Activated CD4-positive, alpha-beta T cell treated with anti-CD3 and anti-CD28 coated beads, Interleukin-2, amount 10 ng/mL, durations not matched to agents 7 days and 5 days (primary cell): ENCODE measurements at places on chromosomes 7 and 10. TPM values are rescaled to one million over a fixed set of nuclear protein-coding genes. Genes with fewer than 3 reads are reported as not detected.
A peak's percentile ranks its signal among the peaks of the same experiment; 100 is the strongest.

DNA sequence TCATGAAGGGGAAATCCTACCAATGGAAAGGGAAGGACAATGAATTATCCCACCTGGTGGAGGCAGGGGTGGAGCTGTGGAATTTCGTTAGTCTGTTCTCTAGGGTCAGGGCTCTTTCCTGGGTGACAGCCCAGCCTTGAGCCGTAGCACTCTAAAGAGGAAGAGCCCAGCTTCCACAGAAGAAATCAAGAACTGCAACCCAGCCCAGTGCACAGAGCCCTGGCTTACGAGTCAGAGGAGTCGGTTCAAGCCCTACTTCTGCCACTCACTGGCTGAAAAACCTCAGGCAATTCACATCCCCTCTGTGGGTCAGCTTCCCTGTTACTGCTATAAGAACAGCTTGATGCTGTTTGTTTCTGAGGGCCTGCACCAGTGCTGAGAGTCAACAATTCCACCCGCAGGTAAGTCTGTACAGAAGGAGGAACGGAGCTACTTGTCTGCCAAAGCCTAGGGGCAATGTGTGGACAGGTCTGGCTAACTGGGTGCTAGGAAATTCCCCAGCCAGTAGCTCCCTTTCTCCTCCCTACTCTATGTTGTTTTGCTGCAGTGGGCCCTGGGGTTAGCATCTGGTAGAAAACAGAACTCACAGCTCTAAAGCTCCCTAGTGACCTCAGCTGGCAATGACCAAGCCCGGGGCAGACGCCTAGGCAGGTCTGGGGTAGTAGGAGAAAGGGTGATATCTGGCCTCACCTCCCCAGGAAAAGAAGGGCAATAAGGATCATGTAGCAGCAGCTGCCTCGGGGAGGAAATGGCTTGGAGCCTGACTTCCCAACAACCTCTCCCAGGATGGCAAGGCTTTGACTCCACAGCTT lies 3.3 kb downstream of the AVPI1 start:
- DNase-seq: no peak

The BICC1 gene
- total RNA-seq: not detected

DNA sequence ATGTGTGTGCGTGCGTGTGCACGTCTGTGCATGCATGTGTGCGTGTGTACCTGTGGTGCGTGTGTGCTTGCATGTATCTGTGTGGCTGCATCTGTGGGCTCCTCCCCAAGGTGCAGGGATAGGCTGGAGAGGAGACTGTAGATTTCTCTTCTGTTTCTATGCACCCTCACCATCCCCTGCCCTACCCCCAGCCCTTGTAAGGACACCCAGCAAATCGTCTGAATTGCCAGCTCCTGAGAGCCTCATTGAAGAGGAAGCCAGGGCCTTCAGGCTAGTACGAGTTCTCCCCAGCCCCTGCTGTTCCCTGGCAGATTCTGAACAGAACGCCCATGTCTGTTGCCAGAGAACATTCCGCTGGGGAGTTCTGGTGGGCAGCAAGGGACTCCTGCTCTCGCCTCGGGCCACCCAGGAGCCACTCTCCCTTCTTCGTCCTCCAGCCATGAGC lies 17.0 kb upstream of the TRIM8 start:
- DNase-seq: no peak

DNA sequence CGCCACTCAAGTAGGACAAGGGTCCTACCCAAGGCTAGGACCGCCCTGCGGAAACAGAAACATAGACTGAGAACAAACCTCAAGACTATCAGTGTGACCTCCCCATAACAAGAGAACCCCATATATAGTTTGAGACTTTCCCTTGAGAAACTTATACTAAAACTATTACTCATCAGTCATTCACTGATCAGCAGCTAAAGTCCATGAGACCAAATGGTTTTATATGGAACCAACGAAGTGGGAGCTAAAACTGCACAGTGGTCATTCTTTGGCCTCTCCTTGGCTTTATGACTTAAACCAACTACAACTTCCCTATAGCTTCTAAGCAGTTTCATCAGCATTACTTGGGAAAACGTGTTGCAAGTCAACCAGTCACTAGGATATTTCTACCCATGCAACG lies 13.7 kb upstream of the ZSCAN21 start:
- no peak for DNase-seq

GRCh38 chr7:142352543-142352942 lies 94.7 kb upstream of the PRSS58 start:
- DNase-seq: no peak

GRCh38 chr10:29048506-29048905 lies 240.4 kb upstream of the LYZL1 start:
- DNase-seq: no peak

DNA sequence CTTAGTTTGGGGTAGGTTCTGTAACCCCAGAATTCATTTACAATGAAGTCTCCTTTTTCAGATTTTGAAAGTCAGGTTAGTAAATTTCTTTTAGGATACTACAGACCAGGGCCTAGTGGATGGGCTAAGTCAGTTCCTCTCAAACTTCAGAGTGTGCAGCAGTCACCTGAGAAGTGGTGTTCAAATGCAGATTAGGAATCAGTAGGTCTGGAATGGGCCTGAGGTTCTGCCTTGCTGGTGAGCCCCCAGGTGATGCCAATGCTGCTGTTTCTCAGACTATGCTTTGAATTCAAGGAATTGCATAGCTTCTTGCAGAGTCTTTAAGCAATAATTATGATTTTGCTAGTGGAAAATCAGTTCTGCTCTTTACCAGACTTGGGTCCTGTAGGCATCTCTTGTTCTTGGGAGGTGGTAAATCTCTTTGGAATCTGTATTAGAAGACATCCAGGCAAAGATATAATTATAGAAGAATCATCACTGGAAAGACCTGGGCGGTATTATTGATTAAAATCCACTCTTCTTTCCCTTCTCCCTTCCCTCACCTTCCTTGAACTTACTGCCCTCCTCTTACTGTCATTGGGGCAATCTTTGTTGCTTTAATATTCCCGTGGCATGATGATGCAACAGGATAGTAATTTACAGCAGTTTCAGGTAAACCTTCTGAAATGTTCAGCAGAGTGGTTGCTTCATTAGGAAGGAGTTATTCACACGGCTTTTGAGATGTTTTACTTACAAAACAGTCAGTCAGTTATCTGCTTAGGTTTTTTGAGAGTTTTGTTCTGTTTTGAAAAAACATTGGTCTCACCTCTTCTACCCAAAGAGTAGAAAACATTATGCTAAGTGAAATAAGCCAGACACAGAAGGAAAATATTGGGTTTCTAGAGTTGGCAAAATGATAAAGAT lies 87.2 kb downstream of the NRF1 start:
- DNase-seq: no peak

The GTF2IRD2 gene
- 9.9 TPM for total RNA-seq

DNA sequence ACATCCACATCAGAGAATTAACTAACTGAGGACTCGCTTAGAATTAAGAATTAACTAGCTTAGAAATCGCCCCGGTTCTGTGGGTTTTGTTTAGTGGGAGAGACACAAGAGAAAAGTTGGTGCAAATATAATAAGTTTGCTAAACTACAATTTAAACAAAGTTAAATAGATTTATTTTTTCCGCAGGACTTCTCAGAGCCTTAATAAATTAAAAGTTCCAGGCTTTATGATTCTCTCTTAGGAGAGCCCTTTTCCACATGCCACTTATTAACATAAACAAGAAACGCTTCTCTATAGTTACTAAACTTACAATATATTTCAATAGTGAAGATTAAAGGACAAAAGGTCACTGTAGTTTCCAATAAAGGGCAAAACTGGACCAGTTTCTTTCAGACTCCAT lies 100.0 kb downstream of the SLC25A13 start:
- DNase-seq: no peak

DNA sequence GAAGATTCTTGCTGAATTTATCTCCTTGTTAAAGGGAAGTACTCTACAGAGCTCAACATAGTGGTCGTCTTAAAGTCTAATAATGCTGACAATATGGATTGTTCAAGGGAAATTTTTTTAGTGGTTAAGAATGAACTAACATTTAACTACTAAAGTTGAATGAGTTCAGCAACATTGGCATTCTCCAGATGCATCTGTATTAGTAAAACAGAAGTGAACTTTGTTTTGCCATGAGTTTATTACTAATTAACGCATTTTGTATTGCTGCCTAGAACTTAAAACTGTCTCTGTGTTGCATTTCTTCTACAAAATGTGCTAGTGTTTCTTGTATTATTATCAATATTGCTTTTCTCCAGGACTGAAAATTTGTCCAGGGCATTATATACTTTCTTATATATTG lies 67.5 kb downstream of the C1GALT1 start:
- DNase-seq: no peak

- no peak for DNase-seq
These were observed at the start of gene MCMBP for GRCh38 chr10:119872610-119872859. Gene MCMBP, minus strand, starts transcription at chr10:119872843. Its CDS starts 259 bp downstream, at chr10:119872584.

- no peak for DNase-seq
These were observed 255.7 kb downstream of the PTEN start for GRCh38 chr10:88119160-88119559.

The OR13A1 gene
- 0.15 TPM for total RNA-seq

GRCh38 chr7:149469806-149470205 lies 8.9 kb upstream of the ZNF777 start:
- peak; percentile 3 for DNase-seq

DNA sequence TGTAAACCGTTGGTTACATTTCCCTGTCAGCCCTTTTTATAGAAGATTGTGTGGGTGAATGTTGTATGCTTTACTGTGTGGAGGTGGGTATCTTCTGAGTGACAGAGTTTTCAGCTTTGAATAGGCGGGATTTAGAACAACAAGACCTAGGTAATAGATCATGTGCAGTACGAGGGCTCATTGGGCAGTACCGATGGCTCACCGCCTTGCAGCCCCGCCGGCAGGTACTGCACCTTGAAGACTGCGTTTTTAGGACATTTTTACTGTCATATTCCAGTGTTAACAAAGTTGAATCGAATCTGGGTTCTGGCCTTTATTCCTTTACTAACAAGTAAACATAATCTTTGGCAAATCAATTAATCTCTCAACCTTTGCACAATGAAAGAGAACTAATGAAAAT lies 55.9 kb upstream of the NCF1 start:
- DNase-seq: no peak

The PTER gene
- 18.2 TPM for total RNA-seq
